Stimulated activated CD8-positive, alpha-beta memory T cell treated with anti-CD3 and anti-CD28 coated beads, Interleukin-12 subunit alpha, Interleukin-12 subunit beta, amount 100 ng/mL, for 1 hour (primary cell): ENCODE measurements at places on chromosomes 7 and 10.

GRCh38 chr10:94315024-94315451 is 47.7 kb downstream of the NOC3L start:
- DNase-seq = no peak

- DNase-seq = no peak
Measured at GRCh38 chr10:102779680-102780526, 36.2 kb downstream of the WBP1L start.

DNA sequence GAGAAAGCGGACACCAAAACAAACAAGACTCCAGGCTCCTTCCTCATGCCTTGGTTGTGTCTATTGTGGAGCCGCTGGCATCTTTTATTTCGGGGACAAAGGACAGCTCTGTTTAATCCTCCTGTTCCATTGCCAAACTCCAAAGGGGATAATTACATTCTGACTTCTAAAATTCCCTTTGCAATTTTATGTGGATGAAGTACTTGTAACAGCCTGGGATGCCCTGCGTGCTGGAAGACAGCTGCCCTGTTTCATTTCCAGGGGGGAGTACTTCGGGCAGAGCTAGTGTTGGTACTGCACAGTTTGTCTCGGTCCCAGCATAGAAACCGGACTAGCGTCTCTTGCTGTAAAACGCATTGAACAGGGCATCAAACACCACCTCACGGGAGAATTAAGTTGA is 90.9 kb downstream of the BAMBI start:
- no peak for DNase-seq

- DNase-seq = no peak
Measured at GRCh38 chr10:119314486-119314885, 107.1 kb downstream of the GRK5 start.

GRCh38 chr7:28773423-28774145 is 184.5 kb downstream of the TRIL start:
- no peak for DNase-seq

DNA sequence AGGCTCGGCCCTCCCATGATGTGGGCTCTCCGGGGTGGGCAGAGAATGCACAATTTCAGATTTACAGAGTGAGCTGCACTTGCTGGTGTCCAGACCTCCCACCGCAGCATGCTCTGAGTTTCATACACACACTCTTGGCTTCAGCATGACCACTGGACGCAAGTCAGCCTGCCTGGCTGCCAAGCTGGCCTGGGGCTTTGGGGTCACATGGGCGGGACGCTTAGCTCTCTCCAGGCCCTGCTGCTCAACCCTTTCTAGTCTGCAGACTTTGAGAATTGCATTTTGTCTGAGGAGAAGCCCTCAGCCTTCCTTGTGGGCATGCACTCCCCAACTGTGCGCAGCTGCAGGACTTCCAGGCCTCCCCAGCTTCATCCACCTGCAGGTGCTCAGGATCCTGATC is 5.7 kb downstream of the CYP2E1 start:
- DNase-seq = no peak

- no peak for DNase-seq
Measured at GRCh38 chr7:24896031-24896501, 83.9 kb downstream of the OSBPL3 start.

DNA sequence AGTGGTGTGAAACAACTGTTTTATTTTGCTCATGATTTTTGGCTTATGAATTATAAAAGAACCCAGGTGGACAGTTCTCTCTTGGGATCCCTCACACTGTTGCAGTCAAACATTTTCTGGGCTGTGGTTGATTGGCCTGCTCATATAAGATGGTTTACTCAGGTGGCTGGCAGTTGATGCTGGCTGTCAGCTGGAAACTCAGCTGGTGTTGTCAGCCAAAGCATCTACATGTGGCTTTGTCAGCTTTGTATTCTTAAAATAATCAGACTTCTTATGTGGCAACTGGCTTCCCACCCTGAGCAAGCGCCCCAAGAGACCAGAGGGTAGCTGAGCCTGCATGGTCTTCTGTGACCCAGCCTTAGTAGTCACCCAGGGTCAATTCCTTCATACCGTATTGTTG is 534.7 kb downstream of the NRG3 start:
- DNase-seq = no peak

DNA sequence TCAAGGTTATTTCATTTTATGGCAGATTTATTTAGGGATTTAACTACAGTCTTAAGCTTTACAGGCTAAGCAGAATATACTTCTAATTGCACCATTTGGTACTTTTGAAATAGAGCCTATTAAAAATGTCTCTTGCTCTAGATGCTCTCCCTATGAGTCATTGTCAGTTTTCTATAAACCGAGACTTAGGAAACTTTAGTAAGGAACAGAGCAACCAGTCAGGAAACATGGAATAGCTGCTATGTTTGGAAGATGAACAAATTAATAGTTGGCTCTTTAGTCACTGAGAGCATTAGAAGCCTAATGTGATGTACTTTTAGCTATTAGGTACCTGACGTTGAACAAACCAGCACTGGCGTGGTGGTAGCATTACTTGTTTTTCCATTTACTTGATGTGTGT is 35.3 kb downstream of the INPP5F start:
- DNase-seq = no peak

GRCh38 chr7:24731313-24731712 is 26.0 kb downstream of the GSDME start:
- DNase-seq = no peak

GRCh38 chr7:88092676-88092999 is 127.2 kb downstream of the SRI start:
- no peak for DNase-seq

DNA sequence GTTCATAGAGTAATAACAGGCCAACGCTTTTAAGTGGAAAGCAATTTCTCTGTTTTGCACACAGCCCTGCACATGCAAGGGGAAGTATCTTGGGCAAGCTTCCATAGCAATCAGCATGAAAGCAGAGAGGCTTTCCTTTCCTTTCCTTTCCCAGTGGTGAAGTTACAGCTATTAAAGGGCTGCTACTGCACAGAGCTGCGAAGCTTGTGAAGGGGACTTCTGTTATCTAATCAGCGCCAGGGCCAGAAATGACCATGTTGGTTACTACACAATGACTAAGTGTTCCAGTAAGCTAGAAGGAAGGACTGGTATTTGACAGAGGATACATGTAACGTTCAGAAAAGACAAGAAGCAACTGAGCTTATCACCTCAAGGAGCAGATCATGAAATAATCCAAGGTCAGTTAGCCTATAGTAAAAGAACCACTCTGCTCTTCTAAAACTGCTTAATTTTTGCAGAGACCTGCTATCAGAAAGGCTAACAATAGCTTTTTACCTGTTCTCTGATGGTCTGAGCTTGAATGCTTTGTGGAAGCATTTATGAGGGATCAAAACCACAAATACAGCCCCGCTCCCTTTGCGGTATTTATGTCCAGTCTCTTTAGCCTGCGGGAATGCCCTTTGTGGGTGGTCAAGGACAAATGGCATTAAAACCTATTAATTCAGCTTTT is 45.9 kb downstream of the SGMS1 start:
- no peak for DNase-seq

GRCh38 chr7:46942574-46942973 is 639.3 kb downstream of the TNS3 start:
- DNase-seq = no peak

- DNase-seq = peak; percentile 10
Measured at GRCh38 chr10:12042409-12042796, 206 bp downstream of the UPF2 start.

DNA sequence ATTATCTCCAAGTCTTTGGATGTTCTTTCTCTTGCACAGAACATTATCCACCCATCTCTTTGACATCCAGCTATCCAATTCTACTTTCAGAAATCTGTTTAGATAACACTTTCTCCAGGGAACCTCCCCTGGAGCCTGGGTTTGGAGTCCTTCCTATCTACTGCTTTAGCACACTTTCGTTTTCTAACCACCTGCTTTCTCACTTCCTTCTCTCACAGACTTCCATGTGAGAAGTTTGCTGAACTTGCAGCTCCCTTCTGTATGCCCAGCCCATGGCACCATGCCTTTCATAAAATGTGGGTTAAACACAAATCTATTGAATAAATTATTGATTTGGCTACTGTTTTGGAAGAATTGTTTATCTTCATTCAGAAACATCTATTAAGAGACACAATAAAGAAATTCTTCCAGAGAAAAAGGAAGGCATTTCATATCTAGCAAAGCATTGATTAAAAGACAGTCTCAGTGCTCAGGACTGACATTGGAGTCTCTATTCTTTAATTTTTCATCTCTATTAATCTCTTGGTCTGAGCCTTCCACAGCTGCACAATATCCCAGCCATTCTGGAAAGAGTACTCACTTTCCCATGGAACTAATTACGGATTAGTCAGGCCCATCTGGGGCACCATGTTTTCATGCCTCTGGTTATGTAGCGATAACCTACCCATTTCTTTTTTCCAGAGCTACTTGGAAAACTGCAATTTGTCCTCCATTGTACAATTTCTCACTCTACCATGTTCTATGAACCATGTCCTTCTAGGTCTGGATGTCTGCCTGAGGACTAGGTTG is 1077.3 kb downstream of the SORCS3 start:
- DNase-seq = no peak

- DNase-seq = no peak
Measured at GRCh38 chr10:54585572-54585971, 215.5 kb downstream of the PCDH15 start.

DNA sequence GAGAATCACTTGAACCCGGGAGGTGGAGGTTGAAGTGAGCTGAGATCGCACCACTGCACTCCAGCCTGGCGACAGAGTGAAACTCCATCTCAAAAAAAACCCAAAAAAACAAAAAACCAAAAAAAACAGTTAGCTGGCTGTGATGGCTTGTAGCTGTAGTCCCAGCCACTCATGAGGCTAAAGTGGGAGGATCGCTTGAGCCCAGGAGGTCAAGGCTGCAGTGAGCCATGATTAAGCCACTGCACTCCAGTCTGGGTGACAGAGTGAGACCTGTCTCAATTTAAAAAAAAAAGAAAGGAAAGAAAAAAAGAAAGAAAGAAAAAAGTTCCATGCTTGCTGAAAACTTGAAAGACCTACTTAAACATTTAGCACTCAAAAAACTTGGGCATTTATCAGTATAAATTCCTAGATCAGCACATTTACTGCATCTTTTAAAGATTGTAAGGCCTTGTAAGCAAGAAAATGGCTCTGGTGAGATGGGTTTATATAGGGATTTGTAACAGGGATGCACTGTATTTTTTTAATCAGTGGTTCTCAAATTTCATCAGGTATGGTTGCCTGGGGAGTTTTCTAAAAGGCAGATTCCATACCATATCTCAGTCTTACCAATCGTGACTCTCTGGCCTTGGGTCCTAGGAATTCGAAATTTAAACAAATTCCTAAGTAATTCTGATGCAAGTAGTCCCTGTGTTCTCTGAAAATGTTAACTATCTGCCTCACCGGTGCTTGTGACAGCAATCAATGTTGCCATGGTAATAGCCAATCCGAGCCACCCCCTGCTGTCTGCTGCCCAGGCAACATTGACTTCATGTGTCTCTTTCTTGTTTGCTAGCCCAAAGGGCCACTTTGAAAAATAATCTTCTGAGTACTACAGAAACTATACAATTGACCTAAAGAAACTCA is 11.5 kb upstream of the NT5C2 start:
- no peak for DNase-seq

DNA sequence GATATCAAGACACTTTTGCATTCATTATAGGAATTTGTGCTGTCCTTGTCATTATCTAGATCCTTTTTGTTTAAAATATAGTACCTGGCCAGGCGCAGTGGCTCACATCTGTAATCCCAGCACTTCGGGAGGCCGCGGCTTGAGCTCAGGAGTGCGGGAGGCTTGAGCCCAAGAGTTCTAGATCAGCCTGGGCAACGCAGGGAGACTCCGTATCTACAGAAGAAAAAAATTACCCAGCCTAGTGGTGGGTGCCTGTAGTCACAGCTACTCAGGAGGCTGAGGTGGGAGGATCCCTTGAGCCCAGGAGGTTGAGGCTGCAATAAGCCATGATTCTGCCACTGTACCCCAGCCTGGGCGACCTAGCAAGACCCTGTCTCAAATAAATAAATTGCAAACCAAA is 621 bp upstream of the MORN4 start:
- DNase-seq = no peak

GRCh38 chr7:118202061-118202460 is 18.1 kb downstream of the LSM8 start:
- DNase-seq = no peak

- no peak for DNase-seq
Measured at GRCh38 chr7:80277434-80278427, 143.1 kb downstream of the GNAI1 start.

DNA sequence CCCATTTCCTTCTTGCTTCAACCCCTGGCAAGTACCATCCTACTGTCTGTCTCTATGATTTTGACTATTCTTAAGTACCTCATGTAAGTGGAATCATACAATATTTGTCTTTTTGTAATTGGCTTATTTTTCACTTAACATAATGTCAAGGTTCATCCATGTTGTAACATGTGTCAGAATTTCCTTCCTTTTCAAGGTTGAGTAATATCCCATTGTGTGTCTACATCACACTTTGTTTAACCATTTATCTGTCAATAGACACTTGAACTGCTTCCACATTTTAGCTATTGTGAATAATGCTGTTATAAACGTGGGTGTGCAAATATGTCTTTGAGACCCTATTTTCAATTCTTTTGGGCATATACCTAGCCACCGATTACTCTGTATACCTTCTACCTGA is 14.0 kb upstream of the CDK14 start:
- DNase-seq = no peak

DNA sequence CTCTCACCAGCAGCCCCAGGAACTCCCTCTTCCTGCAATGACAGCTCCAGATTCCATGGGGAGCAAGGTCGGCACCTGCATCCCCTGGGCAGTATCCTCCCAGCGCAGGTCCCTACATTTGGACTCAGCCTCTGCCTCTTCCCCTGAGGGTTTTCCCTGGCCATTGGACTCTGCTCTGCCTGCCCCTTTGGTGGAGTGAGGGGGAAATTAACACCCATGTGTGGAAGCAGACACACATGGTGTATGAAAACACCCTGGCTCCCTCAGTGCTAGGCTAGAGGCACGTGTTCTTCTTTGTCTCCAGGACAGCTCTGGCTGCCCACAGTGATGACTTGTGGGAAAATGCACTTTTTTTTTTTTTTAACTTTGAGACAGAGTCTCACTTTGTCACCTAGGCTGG is 8.4 kb downstream of the PRF1 start:
- no peak for DNase-seq

DNA sequence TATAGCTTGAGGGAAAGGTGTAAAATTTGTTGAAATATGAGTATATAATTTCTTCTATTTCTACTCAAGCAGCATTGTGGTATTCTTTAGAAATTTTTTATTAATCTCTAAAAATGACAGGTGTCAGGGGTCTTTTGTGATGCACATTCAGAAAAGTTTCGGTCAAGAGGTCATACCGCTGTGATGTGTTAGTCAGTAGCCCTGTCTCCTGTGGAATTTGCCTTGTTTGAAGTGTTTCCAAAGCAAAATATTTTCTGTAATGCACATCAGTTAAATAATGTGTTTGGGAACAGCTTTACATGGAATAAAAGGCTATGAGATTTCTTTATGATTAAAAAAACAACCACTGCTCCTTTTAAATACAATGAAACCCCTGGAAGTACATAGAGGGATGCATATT is 35.8 kb downstream of the FOXP2 start:
- DNase-seq = no peak

DNA sequence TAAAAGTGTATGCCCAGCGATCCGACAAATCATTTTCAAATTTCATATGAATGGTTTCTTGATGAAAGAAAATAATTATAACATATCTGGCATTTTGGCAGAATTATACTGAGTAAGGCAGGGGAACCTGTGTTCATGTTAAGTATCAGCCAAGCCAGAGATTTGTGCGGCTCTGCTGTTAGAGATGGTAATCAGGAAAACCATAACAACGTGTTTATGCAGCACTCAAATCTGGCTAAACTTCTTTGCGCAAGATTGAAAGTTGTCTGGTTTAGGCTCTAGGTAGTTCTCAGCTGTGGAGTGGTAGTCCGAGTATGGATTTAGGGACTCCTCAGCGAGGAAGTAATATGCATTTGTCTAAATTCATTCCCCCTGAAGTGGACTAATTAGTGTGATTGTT is 8.9 kb upstream of the CTBP2 start:
- DNase-seq = no peak
